Right ventricle myocardium superior (tissue), 1 donor: ENCODE measurements at places on chromosomes 4 and X.

GRCh38 chr4:83036991-83037665 lies 2.1 kb downstream of the COPS4 start:
- DNase-seq: no peak

DNA sequence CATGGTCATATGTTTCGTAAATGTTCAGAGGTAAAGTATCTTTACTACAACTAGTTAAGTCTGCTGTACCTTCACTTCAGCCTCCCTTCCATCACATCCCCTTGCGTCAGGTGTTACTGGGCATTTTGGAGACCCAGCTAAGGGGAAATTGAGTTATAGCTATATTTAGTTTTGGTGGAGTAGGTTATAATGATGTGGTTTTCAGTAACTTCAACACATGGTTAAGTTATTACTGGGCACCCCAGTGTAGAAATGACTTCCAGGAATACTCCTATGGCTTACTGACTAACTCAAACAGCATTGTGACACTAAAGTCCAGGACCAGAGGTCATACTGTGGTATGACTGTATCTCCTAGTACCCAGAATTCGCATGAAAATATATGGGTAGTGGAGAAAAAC lies 23.4 kb upstream of the ACSL1 start:
- no peak for DNase-seq

DNA sequence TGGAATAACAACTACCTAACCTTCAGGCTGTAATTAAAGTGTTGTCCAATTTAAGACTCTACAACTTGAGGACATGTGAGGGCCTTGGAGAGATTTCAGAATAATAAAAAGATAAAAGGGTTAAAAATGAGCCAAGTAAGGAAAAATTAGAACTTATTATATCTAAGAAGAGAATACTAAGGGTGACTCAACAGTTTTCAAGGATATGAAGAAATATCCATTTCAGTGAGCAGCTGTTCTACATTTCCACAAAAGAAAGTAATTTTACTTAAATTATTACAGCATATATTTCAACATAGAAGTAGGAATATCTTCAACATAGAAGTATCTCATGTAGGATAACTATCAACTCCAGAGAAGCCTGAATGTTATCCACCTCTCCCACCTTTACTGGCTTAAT lies 11.3 kb downstream of the SNX12 start:
- DNase-seq: no peak

DNA sequence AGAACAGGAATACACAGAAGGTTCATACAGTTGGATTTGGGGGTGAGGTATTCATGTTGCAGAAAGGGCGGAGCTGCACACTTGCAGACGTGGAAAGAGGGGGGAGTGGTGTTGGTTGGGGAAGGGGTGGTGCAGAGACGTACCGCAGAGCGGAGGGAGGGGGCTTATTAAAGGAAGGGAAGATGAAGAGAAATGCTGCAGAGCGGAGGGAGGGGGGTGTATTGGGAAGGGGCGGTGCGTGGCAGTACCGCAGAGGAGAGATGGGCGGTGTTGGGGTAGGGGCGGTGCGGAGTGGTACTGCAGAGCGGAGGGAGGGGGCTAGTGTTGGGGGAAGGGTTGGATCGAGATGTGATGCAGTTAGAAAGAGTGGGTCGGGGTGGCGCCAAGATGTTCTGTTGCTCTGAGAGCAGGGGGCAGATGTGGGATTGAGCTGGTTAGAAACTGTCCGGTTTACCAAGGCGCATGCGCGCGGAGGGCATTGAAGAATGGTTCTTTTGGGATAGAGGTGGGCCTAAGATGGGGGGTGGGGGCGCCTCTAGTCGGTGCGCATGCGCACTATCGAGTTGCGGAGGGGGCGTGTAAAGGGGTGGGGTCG lies 900 bp downstream of the TRO start:
- DNase-seq: peak; percentile 64

DNA sequence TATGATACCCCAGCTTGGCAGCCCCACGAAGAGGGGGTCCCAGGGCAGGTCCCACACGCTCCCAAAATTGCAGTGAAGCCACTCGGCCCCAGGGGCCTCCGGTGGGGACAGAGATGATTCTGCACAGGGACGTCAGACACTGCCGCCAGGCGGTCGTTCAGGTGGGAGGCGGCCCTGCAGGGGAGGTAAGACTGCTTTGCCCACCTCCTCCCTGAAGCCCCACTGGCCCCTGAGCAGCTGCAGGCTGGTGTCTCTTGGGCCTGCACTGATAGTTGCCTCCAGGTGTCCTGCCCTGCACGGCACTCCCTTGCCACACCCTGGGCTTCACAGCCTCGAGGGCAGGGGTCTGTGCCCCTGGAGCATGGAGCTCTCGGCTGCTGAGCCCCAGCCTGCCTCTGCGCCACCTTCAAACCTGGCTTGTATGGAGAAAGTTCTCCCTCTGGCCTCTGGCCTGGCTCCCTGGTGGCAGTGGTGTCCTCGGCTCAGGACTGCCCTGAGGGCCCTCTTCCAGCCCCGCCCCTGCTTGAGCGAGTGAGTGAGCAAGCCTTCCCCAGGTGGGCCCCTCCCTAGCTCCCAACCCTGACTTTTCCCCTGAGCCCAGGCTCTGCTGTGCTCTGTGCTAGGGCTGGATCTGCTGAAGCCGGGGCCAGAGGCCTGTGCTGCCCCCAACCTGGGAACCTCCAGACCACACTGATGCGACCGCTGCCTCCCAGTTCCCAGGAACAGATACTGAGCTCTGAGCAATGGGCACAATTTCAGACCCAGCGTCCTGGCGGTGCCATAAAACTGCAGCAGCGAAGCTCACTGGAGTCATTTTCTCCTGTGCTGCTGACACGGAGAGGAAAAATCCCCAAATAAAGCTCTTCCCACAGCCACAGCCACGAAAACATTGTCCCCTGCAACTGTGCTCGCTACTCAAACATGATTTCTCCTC lies 16.1 kb downstream of the ADRA2C start:
- DNase-seq: no peak

DNA sequence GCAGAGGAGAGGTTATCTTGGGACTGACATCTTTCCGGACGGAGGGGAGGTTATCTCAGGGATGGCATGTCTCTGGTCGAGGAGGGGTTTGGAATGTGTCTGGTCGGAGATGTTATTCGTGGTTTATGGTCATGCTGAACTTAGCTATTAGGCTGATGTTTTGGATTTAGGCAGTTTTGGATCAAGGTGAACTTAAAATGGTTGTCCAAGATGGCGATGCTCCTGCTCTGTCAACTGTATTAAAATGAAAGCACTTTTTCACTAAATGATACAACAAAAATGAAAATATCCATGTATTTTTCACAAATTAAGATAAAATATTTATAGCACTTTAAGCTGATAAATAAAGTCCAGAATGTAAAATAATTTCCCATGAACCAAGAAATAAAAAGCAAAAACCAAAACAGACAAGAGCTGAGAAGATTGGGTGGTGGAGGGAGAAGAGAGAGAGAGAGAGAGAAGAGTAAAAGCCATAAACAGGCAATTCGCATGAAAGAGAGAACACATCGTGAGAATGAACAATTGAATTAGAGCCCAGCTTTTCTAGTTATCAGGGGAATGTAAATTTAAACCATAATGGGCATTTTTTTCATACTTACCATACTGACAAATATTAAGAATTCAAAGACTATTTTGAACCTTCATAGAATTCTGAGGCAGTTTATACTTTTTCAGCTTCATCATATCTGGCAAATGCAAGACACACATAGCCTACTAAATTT lies 2236.0 kb upstream of the AGA start:
- DNase-seq: no peak

- DNase-seq: no peak
Measured at GRCh38 chr4:157582141-157582540, 361.6 kb downstream of the GRIA2 start.

- DNase-seq: no peak
Measured at GRCh38 chrX:2374086-2374485, 126.7 kb downstream of the DHRSX start.
